Stomach (tissue), 19 donors: ENCODE measurements at places on chromosomes 12 and 14. TPM values are rescaled to one million over a fixed set of nuclear protein-coding genes. Genes with fewer than 3 reads are reported as not detected.

Gene PRR4
- not detected for total RNA-seq

Gene SYCP3
- not detected for total RNA-seq

Gene FLRT2
- total RNA-seq, result 0.87 TPM

Gene RPGRIP1
- not detected for total RNA-seq

Gene CORO1C
- total RNA-seq, result 143 TPM

Gene GALNT9
- 3.1 TPM for total RNA-seq

DNA sequence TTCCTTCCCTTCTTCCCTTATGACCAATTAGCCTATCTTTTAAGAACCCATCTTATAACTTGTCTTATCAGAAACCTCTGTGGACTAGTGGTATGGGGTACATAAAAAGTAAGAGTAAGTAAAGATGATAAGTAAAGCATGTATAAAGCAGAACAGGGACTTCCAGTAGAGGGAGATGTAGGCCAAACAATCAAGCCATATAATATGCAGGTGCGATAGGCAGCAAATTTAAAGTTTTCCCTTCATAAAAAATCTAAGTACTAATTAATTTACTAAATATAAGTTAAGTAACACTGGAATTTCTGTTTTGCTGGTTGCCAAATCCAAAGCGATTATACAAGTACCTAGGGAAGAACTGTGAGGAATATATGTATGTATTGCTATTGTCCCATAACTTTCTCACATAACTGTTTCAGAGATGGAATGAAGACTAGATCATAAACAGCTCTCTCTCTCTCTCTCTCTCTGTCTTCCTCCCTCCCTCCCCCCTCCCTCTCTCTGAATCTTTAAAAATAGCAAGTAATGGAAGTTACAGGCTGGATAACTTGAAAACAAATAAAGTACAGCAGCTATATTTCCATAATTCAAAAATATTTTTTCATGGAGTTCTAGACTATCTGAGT is 25.7 kb downstream of the METTL25 start:
- peak; percentile 63 for DNase-seq
- H3K27ac ChIP-seq, result no peak overlapping the region
- H3K4me1 ChIP-seq, result no peaks in the 10 kb centered on the region
- H3K36me3 ChIP-seq, result peaks cover 13% of the 10 kb centered on the region
- no peaks in the 10 kb centered on the region for H3K27me3 ChIP-seq
- H3K4me3 ChIP-seq, result no peak overlapping the region

GRCh38 chr12:21980544-21980943 is 39.3 kb upstream of the ABCC9 start:
- no peaks in the 10 kb centered on the region for H3K4me1 ChIP-seq
- H3K27me3 ChIP-seq, result no peaks in the 10 kb centered on the region
- DNase-seq, result no peak

DNA sequence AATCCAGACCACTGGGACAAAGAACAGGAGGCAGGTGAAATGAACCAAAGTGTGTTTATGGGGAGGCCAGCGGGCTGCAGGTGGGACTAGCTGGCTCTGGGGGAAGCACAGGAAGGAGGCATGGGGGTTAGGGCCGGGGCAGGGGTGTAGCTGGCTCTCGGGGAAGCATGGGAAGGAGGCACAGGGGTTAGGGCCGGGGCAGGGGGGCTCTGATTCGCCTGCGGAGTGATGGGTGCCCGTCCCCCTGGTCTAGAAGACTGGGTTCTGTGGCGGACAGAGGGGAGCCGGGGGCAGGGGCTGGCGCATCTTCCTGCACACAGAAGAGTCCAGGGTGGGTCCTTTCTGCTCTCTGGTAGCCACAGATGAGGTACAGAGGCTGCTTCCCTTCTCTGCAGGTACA is 310.3 kb downstream of the TMEM121 start:
- H3K27ac ChIP-seq, result no peak overlapping the region
- H3K36me3 ChIP-seq, result no peaks in the 10 kb centered on the region
- H3K4me1 ChIP-seq, result no peaks in the 10 kb centered on the region

GRCh38 chr12:41289501-41289900 is 101.4 kb downstream of the PDZRN4 start:
- no peak for DNase-seq
- no peaks in the 10 kb centered on the region for H3K27me3 ChIP-seq
- H3K36me3 ChIP-seq, result no peaks in the 10 kb centered on the region
- H3K4me3 ChIP-seq, result no peak overlapping the region
- no peak overlapping the region for H3K27ac ChIP-seq
- H3K4me1 ChIP-seq, result no peaks in the 10 kb centered on the region

DNA sequence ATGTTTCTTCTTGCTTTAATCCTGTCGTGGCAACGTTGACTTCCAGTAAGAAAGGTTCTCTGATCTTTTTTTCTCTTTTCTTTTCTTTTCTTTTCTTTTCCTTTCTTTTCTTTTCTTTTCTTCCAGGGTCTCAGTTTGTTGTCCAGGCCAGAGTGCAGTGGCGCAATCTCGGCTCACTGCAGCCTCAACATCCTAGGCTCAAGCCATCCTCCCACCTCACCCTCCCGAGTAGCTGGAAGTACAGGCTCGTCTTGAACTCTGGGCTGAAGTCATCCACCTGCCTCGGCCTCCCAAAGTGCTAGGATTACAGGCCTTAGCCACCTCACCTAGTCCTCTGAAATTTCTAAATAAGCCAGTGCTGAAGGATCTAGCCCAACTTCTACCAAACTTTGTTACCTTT is 1.3 kb upstream of the MAP3K9 start:
- H3K4me1 ChIP-seq, result no peaks in the 10 kb centered on the region
- no peak overlapping the region for H3K27ac ChIP-seq
- no peaks in the 10 kb centered on the region for H3K36me3 ChIP-seq
- H3K27me3 ChIP-seq, result no peaks in the 10 kb centered on the region
- H3K4me3 ChIP-seq, result peak overlapping the region; percentile 78

- H3K27me3 ChIP-seq, result no peaks in the 10 kb centered on the region
- peaks cover 32% of the 10 kb centered on the region for H3K4me1 ChIP-seq
Measured at GRCh38 chr14:55454264-55455002, 14.0 kb upstream of the TBPL2 start.

DNA sequence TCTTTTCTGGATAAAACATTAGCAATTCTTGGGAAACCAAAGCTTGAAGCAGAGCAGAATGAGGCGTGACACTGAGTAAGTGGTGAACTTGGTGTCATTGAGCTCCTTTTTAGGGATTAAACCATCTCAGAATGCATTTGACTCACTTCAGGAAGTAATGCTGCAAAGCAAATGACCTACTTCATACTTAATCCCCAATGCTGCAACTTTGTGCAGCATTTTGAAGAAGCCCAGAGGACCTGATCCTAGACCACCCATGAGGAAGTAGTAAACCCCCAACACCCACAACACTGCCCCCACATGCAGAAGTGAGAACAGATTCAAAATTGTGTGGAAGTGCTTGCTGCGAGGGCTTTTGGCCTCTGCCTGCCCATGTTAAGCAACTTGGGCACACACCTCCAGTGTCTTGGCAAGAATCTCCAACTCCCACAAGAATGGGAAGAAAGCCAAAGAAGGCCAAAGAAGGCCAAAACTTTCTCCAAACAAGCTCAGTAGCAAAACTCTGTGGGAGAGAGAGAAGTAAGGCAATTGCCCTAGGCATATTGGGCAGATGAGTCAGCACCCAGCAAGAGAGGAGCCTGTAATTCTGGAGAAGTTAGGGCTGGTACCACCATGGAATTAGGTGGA is 69.2 kb upstream of the ETV6 start:
- no peaks in the 10 kb centered on the region for H3K36me3 ChIP-seq
- no peaks in the 10 kb centered on the region for H3K27me3 ChIP-seq
- no peak overlapping the region for H3K4me3 ChIP-seq
- H3K4me1 ChIP-seq, result peaks cover 20% of the 10 kb centered on the region
- peak; percentile 48 for DNase-seq

DNA sequence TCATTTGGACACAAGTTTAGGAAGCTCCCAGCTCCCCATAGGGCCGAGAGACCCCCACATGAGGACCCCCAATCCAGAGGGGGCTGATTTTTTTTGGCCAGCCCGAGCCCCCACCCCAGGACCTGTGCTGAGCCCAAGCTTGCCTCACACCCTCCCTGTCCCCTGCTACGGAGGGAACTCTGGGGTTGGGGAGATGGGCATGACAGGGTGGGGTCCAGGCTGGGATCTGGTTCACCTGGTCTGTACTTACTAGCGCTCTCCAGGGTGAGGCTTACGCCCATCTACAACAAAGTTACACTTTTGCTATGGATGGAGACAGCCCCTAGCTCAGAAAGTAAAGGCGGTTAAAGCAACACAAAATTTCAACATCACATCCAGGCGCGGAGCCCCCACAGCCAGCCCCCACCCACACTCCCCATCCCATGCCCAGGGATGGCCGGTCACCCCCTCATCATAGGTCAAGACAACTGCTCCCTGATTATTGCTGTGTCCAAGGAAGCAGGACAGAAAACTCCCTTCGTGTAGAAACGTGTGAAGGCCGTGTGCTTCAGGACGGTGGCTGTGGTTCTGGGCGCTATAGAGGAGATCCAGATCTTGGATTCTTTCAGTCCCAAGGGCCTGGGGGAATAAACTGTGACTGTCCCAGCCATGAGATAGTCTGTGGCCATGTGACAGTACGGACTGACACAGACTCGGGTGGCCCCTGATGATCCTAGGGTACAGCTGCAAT is 10.7 kb downstream of the SLC25A29 start:
- H3K4me3 ChIP-seq, result no peak overlapping the region
- no peaks in the 10 kb centered on the region for H3K27me3 ChIP-seq
- peaks cover 30% of the 10 kb centered on the region for H3K36me3 ChIP-seq
- H3K4me1 ChIP-seq, result peaks cover 36% of the 10 kb centered on the region
- peak overlapping the region; percentile 81 for H3K27ac ChIP-seq

DNA sequence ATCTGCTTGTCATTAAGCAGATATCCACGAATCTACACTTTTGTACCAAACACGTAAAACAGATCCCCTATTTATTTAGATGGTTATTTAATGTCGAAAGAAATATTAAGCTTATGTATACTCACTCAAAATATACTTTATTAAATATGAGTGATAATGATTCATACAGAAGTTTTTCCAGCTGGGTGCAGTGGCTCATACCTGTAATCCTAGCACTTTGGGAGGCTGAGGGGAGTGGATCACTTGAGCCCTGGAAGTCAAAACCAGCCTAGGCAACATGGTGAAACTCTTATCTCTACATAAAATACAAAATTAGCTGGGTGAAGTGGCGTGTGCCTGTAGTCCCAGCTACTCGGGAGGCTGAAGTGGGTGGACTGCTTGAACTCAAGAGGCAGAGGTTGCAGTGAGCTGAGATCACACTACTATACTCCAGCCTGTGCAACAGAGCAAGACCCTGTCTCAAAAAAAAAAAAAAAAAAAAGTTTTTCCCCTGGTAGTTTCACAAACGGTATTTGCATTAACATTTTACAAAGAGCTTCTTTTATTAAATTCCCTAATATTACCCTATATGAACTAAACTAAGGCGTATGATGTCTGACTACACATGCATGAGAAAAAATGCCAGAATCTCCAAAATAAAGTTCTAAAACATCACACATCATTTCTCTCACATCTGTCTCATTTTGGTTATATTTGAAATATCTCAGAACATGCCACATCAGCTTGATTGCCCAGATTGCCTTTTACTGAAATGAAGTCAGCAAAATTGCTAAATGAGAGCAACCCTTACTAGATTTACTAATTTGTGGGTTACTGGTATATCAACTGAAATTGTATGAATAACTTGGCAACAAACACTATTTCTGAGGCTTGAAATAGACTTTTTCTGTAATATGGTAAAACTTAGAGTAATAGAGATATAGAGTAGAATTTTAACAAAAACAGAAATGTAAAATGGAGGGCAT is 74.9 kb downstream of the PAWR start:
- peaks cover 19% of the 10 kb centered on the region for H3K36me3 ChIP-seq
- no peak for DNase-seq
- no peak overlapping the region for H3K4me3 ChIP-seq
- no peak overlapping the region for H3K27ac ChIP-seq

DNA sequence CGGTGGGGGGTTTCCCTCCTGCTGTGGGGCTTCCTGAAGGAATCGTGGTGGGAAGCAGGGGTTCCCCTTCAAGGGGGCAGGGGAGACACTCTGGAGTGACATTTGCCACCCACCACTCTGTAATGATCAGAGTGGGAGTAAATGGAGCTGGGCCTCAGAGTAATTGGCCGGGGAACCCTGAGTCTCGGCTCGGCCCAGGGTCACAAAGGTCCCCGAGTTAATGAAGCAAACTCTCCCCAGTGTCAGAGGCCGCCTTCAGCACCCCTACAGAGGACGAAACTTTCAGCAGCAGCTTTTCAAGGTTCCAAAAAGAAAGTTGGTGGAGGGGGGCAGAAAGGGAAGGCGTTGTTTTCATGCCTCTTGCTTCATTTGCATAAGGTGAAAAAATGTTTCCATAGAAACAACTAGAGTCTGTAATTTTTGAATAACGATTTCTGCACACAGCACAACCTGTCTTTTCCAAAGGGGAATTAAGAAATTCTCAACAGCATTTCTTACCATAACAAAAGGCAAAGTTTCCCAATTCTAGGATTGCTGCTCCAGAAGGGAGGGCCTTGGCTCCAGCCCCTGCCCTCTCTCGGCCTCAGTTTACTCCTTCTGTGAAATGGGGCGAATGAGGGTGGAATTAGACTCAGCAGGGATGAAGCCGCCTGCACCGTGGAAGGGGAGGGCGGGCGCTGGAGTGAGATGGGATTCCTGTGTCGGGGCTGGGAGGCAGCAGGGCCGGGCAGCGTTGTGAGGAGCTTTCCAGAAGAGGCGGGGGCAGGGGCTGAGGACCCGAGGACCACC is 67.0 kb upstream of the BEGAIN start:
- H3K36me3 ChIP-seq, result no peaks in the 10 kb centered on the region
- H3K4me1 ChIP-seq, result peaks cover 5% of the 10 kb centered on the region
- H3K27me3 ChIP-seq, result peaks cover 4% of the 10 kb centered on the region

GRCh38 chr14:88029500-88029899 is 24.6 kb downstream of the GPR65 start:
- no peaks in the 10 kb centered on the region for H3K27me3 ChIP-seq
- no peaks in the 10 kb centered on the region for H3K4me1 ChIP-seq
- DNase-seq, result no peak
- no peak overlapping the region for H3K4me3 ChIP-seq
- H3K27ac ChIP-seq, result no peak overlapping the region

DNA sequence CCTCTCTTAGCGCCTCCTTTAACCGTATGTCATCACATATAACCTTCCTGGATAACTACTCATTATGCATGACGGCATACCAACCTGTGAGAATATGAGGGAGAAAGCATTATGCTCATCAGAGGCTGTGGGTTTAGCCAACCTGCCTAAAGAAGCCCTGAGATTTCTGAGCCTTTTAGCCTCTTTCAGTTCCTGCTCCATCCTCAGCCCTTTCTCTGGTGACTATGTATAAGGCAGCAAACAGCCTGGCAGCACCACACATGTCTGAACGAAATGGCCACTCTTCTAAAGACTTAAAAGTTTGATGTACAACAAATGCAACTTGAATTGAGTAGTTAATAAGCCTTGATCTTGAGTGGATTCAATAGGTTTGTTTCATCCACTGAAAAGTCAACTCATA is 64.8 kb upstream of the SOX5 start:
- H3K4me1 ChIP-seq, result no peaks in the 10 kb centered on the region
- no peak for DNase-seq
- H3K4me3 ChIP-seq, result no peak overlapping the region
